Activated CD8-positive, alpha-beta memory T cell treated with anti-CD3 and anti-CD28 coated beads for 1 hour (primary cell): ENCODE measurements at places on chromosomes 6 and 20.

- DNase-seq: no peak
Observed at GRCh38 chr6:168381726-168382458, 59.1 kb upstream of the SMOC2 start.

DNA sequence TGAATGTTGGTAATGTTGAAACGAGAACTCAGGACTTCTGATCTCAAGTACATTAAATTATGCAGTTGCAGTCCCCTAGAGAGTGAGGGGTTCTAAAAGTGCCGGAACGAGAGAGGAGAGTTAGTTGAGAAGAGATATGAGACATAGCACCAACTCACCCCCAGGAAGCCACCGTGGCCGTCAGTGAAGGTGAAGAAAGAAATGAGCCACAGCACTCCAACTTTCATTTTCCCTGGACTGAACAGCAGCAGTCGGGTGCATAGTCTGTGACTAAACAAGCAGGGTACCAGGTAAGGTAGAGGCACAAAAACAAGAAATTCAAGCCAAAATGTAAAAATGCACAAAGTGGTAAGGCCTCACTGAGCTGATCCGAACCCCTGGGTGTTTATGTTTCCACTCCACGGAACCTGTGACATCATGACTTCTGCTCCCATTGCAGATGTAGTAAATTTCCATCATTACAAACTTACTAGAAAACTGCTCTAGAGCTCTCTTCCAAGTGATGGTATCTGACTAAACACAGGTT lies 13.2 kb downstream of the ADGRF1 start:
- no peak for DNase-seq

DNA sequence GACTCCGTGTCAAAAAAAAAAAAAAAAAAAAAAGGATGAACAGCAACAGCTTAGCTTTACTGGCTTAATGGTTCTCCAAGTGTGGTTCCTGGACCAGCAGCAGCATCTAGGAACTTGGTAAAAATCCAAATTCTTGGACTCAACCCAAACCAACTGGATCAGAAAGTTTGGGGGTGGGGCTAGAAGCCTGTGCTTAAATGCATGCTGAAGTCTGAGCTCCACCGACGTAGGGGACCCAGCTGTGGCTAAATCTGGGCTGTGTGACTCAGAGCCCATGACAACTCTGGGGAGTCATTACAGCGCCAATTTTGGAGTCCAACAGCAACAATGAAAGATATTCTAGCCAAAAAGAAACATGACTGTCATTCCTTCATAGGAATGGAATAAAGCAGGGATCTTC lies 13.6 kb upstream of the CHD6 start:
- DNase-seq: no peak

DNA sequence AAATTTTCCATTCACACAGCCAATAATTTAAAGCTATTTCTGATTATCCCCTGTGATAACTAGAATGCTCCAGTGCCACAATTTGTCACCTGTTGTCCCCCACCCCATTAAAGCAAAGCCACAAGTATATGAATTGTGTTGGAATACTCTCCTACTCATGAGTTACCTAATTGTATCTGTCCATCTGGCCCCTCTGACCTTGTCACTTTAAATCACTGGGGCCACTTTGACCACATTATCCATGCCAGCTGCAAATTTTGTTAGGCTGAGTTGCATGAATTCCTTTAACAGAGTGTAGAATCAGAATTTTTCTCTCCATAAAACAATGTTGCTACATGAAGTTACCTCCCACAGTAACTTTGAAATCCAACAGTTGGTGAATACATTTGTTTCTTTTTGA lies 204.6 kb downstream of the MEI4 start:
- no peak for DNase-seq

- DNase-seq: no peak
Observed at GRCh38 chr6:781350-781961, 88.5 kb upstream of the EXOC2 start.

DNA sequence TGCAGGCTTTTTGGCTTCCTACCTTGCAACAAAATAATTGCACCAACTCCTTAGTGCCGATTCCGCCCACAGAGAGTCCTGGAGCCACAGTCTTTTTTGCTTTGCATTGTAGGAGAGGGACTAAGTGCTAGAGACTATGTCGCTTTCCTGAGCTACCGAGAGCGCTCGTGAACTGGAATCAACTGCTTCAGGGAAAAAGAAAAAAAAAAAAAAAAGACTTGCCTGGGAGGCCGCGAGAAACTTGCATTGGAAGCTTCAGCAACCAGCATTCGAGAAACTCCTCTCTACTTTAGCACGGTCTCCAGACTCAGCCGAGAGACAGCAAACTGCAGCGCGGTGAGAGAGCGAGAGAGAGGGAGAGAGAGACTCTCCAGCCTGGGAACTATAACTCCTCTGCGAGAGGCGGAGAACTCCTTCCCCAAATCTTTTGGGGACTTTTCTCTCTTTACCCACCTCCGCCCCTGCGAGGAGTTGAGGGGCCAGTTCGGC lies 420 bp downstream of the SOX4 start:
- no peak for DNase-seq

GRCh38 chr20:38726804-38727606 lies 2.7 kb downstream of the SLC32A1 start:
- peak; percentile 19 for DNase-seq

GRCh38 chr20:53580376-53581111 lies 13.1 kb downstream of the ZNF217 start:
- no peak for DNase-seq

- no peak for DNase-seq
Observed at GRCh38 chr20:36587388-36588070, 14.1 kb downstream of the TGIF2 start.

DNA sequence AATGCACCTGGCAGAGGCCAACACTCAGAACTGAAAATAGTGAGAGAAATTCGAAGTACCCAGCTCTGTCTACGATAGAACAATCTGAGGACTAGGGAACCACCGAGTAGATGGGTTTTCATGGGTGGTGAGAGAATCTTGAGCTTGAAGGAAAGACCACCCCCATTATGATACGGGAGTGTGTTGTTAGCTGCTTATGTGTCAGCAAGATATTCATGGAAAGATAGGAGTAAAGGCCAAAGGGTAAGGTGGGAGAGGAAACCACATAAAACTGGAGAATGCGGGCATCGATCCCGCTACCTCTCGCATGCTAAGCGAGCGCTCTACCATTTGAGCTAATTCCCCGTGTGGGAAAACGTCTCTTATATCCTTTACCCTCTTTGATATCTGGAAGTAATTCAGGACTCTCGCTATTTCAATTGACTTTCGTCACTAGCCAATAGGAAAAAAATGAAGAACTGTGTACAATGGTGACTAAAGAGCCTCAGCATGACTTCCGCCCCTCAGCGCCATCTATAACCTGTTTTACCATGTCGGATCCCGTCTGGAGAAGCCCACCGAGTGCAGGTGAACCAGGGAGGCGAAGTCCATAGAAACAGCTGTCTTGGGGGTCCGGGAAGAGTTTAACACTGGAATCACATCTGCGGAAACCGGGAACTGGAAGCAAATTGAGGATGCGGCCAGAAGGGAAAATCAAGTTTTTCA lies 25.0 kb upstream of the ABT1 start:
- DNase-seq: no peak

- DNase-seq: no peak
Observed at GRCh38 chr6:130527173-130527572, 161.4 kb downstream of the TMEM200A start.

DNA sequence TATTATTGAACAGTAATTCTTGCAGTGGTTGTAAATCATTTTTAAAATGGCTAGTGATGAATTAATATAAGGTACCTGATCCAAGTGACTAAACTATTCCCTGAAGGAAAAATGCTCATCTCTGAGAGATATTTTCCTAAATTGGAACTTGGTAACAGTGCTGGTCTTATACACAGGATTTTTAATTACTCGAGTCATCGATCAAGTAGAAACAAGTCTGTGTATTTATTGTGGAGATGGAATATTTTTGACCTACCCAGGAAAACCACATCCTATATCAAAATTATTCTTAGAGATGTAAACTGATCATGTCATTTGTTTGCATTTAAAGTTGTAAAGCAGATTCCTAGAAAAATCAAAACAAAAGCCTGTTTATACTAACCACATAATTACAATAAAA lies 166.9 kb downstream of the MOXD1 start:
- DNase-seq: no peak

DNA sequence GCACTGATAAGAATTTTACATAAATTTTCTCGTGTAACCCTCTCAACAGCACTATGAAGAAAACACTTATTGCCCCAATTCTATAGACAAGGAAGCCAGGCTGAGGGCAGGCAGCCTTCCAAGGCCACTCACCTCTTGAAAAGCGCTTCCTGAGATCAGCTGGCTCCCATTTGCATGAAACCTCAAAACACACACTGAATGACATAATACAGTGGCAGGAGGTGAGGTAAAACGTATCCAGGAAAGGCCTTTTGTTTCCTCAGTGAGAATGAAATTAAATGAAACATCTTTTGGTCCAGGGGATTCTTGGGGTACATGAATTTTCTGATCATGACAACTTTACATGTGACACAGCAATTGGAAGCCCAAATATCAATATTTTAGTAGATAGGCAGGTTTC lies 112.5 kb downstream of the WDR27 start:
- DNase-seq: no peak

DNA sequence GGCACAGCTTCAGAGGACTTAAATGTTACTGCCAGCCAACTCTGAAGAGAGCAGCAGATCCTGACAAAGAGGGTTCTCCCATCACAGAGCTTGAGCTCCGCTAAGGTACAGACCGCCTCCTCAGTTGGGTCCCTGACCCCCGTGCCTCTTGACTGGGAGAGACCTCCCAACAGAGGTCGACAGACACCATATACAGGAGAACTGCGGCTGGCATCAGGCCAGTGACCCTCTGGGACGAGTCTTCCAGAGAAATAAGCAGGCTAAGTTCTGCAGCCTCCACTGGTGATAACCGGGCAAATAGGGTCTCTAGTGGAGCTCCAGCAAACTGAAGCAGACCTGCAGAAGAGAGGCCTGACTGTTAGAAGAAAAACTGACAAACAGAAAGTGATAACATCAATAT lies 187.0 kb downstream of the CLVS2 start:
- no peak for DNase-seq

- no peak for DNase-seq
Observed at GRCh38 chr6:22544476-22544875, 24.9 kb upstream of the HDGFL1 start.

GRCh38 chr6:96836631-96837080 lies 621 bp downstream of the GPR63 start:
- DNase-seq: no peak

- DNase-seq: no peak
Observed at GRCh38 chr20:20843982-20844381, 131.5 kb upstream of the RALGAPA2 start.

DNA sequence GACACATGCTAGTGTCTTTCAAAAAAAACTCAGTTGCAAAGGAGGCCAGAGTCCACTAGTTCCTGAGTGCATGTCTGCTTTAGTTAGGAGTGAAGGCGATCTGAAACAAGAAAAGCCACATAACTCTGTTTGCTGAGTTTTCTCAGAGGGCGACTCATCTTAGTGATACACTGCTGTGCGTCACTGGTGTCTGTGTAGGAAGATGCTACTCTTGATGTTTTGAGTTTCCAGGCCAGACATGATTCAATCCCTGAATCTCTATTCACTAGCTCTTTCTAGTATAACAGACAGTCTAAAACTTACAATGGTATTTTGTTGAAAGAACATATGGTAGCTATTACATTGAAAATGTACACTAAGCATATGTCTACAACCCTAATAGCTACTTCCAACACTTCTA lies 60.9 kb downstream of the GFRAL start:
- DNase-seq: no peak

- DNase-seq: no peak
Observed at GRCh38 chr6:138654715-138655634, 118.6 kb upstream of the CCDC28A start.

DNA sequence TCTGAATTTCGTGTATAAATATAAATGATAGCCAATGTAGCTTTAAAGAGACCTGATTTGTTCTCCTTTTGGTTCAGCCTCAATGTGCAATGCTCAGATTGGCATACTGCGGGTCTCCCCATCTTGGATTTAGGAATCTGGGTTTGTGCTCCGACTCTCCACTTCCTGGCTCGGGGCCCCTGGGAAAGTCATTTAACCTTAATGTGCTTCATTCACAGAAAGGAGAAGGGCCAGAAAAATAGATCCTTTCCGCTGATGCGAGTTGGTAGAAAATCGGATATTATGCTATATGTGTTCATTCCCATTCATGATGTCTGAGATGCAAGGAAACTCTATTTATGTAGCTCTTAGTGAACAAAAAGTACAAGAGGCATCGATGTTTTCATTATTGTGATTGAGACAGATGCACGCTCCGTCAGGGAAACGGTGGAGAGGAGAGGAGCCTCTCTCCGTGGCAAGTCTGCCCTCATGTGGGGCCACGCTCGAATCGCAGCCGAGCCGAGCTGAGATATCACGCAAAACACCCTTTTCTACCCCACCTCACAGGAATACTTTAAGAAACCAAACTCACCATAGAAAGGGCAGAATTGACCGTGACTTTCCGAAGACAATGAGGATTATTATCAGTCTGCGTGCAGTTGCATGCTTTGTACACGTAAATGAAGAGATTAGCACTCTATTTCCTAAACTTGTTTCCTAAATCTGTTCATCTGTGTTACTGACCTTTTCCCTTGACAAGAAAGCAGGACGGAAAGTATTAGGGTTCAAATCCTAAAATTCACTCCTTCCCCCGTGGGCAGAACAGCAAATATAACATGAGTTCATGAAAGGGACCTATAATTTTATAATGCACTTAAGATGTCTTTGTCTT lies 136.6 kb downstream of the COL9A1 start:
- no peak for DNase-seq

DNA sequence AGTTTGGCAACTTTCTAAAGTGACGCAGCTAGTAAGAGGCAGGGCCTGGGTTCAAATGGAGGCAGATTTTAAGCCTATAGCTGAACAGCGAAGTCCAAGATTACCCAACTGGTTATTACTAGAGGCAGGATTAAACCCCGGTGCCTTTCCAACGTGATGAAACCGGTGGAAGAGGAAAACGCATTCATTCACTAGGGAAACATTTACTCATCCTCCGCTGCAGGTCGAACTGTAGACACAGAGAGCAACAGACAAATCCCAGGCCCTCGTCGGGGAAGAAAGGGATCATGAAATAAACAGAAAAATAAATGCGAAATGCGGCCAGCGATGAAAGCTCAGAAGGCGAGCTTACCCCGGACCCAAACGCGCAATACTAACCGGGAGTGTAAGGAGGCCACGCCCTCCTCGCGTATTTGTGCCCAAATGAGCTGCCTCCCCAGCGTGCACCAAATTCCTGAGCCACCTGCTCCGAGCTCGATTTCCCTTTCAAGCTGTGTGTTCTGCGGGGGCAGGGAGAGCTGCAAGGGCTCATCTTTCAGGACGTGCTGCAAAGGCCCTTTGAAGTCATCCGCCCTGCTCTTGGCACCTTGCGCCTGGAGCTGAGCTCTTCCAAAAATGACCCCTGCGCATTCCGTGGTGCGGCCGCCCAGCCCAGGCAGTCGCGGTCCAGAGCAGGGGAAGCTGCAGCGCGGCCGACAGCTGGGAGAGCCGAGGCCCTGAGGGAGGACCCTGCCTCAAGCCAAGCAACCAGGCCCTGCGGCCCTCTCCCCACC lies 46.9 kb downstream of the PDYN start:
- DNase-seq: no peak

GRCh38 chr20:47198254-47198671 lies 158.2 kb downstream of the ZMYND8 start:
- no peak for DNase-seq

GRCh38 chr20:20412750-20413149 lies 44.8 kb downstream of the INSM1 start:
- DNase-seq: no peak

- DNase-seq: no peak
Observed at GRCh38 chr6:145031962-145032361, 703.4 kb downstream of the EPM2A start.

- DNase-seq: peak; percentile 51
Observed at GRCh38 chr6:26249957-26250697, 114.9 kb upstream of the BTN3A2 start.

- no peak for DNase-seq
Observed at GRCh38 chr6:11585426-11586016, 48.0 kb downstream of the TMEM170B start.
